ENCODE measurements at places on chromosomes 1 and 21. TPM values are rescaled to one million over a fixed set of nuclear protein-coding genes. Genes with fewer than 3 reads are reported as not detected.

DNA sequence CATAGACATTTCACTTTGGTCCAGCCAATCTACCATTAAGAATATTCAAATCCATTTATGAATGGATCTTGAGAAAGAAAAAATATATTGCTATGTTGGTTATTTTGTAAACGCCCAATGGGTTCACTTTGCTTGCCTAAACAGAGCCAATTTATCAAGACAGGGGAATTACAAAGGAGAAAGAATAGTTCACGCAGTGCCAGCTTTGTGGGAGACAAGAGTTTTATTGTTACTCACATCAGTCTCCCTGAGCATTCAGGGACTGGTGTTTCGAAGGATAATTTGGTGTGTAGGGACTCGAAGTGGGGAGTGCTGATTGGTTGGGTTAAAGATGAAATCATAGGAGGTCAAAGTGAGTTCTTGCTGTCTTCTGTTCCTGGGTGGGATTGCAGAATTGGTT is 135.3 kb downstream of the GABPA start:
- ATAC-seq = no peak

DNA sequence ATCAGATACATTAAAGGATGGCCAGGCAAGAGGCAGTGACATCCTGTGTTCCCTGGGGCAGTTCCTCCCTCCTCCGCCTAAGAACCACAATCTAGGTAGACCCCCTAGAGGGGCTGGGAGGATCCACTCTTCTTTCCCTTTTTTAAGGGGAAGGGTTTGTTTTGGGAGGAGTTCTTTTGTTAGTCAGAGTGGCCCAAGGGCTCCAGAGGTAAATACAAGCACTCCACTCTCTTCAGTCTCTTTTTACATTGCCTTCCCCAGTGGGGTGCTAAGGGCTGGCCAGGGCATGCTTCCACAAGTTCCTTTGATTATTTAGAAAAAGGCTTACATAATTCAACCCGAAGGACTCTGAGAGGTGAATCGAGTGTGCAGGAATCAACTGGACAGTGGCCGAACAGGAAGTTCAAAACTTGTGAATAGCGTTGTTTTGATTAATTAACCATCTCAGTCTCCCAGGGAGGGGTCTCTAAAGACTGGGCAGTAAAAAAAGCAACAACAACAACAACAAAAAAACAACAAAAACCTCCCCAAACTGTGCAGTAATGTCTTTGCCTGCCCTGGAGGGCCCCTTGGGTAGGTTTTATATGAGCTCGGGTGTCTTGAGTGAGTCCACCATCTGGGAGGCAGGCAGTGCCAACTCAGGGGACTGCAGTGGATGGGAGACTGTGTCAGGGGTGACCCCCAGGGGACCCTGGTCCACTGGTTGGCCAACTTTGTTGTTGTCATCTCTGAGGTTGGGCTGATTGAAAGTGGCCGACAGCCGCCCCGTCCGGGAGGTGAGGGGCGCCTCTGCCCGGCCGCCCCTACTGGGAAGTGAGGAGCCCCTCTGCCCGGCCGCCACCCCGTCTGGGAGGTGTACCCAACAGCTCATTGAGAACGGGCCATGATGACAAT is 33.2 kb upstream of the ENO1 start:
- ATAC-seq = no peak

GRCh38 chr1:202462342-202463076 is 114.0 kb downstream of the PPP1R12B start:
- ATAC-seq = no peak

GRCh38 chr1:96596226-96596922 is 125.2 kb upstream of the PTBP2 start:
- no peak for ATAC-seq

- ATAC-seq = no peak
These were observed 11.8 kb downstream of the PAX7 start for GRCh38 chr1:18642278-18643095.

DNA sequence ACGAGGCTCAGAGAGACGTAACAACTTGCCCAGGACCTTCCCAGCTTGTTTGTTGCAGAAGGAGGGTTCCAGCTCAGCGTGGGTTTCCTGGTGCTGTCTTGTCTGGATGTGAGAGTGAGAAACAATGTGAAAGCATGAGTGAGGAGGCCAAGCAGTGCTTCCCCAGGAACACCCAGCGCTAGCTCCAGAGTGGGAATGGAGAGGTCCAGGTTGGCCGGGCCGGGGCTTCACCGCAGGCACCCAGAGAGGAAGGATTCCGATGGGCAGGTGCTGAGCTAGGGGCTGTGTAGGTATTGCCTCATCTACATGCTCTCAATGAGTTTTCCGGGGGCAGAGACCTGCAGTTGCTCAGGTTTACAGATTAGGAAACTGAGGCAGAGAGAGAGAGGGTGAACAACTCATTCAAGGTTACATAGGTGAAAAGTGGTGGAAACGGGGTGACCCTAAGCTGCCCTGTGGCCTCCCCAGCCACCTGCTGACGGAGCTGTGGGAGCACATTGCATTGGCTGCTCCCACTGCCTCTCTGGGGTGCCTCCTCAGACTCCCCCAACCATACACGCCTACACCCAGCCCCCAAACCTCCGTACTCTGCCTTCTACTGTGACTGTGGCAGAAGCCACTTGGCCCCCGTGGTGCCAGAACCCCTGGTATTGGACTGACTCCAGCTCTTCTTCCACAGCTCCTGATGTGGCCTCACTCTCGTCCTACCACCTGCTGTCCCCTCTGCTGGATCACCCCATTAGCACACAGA is 51.2 kb downstream of the B3GALT5 start:
- no peak for ATAC-seq

DNA sequence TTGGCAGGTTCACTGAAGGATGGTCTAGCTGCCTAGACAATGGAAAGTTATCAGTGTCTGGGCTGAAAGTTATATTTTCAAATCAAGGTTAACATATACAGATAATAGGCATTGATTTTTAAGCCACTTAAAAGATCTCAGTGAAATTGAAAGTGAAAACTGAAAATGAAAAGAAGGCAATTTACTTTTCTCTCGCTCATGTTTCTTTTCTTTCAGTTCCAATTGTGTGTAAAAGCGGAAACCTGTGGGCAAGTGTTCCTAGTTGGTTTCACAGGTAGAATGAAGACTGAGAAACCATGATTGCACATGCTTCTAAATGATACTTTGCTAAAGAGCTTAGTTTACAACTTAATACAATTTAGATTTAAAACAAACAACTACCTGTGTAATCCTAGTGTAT is 383.7 kb downstream of the ZP4 start:
- ATAC-seq = no peak

- ATAC-seq = no peak
These were observed 63.3 kb upstream of the PTGFR start for GRCh38 chr1:78427506-78427905.

- no peak for ATAC-seq
These were observed 28.1 kb upstream of the RGS1 start for GRCh38 chr1:192547501-192547900.

- no peak for ATAC-seq
These were observed 39.1 kb downstream of the NIPAL3 start for GRCh38 chr1:24454673-24455072.

- ATAC-seq = no peak
These were observed 561.2 kb downstream of the KIF26B start for GRCh38 chr1:245715970-245716369.

DNA sequence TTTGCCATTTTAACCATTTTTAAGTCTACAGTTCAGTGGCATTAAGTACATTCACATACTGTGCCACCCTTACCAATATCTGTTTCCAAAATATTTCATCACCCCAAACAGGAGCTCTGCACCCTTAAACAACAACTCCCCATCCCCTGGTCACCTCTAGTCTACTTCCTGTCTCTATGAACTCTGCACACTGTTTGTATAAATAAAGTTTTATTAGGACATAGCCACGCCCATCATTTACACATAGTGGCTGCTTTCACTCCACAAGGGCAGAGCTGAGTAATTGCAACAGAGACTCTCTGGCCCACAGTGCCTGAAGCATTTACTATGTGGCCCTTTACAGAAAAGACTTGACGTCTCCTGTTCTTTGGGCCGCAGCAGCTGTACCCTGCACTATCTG is 30.1 kb downstream of the KCNAB2 start:
- no peak for ATAC-seq

GRCh38 chr21:36661511-36662309 is 37.2 kb upstream of the SIM2 start:
- ATAC-seq = no peak

DNA sequence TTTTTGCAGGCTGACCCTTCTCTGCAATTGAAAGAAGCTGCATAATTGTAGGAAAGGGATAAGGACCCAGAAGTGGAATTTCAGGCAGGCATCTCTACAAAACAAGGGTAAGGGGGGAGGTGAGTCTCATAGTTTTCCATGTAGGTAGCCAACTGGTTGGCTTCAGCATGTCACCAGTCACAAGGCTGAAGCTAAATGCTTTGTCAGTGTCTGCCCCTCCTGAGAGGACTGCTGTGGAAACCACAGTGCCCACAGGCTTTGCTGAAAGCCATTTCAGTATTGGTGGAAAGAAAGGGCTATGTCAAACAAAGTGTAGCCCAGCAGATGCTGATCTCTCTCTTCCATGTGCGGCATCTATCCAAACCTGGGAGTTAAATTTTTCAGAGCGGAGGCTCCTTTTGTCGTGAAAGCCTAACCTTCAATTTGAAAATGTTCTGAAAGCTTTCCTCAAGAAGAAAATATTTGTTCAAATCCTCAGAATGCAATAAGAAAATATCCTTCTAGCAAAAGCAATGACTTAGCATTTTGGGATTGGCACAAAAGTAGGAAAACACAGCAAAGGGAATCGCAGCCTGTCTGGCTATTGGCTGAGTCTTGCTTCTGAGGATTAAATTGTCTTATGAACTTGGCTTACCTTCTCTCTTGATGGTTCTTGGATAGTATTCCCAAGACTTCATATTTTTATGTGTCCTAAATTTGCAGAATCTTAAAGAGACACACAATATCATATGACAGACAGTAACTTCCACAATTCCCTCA is 591.7 kb downstream of the PLPP3 start:
- ATAC-seq = no peak

GRCh38 chr1:48233666-48234485 is 11.4 kb downstream of the SLC5A9 start:
- no peak for ATAC-seq

DNA sequence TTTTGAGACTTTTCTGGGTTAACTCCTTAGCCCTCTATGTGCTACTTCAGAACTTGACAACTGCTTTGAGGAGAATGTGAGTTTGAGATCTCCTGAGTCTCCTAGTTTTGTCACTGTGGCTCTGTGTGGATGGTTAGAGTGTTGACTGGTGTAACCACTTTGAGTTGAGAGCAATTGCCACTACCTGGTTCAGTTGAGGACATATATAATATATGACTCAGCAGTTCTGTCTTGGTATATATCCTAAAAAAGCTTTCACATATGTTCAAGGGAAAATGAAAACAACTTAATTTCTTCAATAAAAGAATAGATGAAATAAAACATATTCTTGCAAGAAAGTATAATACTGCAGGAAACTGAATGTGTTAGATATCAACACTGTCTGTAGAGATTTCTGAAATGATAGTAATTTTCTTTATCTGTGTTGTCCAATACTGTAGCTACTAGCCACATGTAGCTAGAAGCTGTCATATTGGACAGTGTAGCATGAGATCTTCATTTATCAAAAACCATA is 96.7 kb upstream of the QSOX1 start:
- ATAC-seq = no peak

DNA sequence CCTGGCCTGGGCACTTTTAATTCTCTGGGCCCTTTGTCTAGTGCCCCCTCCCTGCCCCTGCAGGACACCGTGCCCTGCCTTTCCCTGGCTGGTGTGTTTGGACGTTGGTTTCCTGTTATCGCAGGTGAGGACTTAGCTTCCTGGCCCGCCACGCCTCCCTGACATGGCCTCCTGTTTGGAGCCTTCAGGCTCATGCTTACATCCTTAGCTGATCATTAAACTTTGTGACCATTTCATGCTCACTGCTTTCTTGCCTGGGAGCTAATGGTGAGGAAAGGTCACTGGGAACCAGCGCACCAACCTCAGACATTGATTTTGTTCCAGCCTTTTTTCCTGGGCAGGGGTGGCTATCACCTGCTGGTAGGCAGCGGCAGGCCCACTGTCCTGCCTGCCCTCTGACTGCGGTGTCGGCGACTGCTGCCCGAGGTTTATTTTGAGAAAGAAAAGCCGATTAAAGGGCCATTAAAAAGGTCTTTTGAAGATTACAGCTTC is 3.7 kb downstream of the PFKL start:
- ATAC-seq = no peak

The NBPF1 gene
- total RNA-seq = 38.9 TPM

The CTSE gene
- total RNA-seq = not detected

The C1orf87 gene
- not detected for total RNA-seq

The ZYG11A gene
- 3.5 TPM for total RNA-seq

The RPTN gene
- 0.21 TPM for total RNA-seq

The S100A16 gene
- 8.0 TPM for total RNA-seq

Measured in motor neuron (in vitro differentiated cells).